ENCODE measurements at places on chromosomes 16 and 17. TPM values are rescaled to one million over a fixed set of nuclear protein-coding genes. Genes with fewer than 3 reads are reported as not detected.

GRCh38 chr17:74268558-74268957, 5.5 kb upstream of the DNAI2 start:
- DNase-seq = no peak

DNA sequence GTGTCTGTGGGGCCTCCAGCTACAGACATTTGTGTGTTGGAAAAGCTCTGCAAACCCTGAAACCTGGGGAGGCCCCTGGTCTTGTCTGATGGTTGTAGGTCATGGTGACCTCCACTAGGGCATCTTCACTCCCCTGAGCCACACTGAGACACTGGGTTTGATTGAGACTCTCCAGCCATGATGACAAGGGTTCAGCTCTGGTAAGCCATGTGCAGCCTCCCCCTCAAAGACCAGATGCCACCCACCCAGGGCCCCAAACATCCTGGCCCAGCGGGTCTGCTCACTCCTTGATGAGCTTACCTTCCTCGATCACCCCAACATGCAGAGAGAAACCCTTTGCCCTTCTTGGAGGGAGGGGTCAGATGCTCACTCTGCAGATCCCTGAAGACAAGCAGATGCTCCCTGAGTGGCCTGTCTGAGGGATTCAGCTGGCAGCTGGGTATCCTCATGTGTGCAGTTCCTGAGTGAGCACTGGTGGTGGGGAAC, 101.6 kb downstream of the METRNL start:
- DNase-seq = peak; percentile 51

SEPTIN1 gene
- total RNA-seq = 1.5 TPM

GRCh38 chr17:11642655-11643054, 44.4 kb downstream of the DNAH9 start:
- DNase-seq = no peak

KIF18B gene
- 5.6 TPM for total RNA-seq

GRCh38 chr16:22623351-22623781, 112.7 kb downstream of the NPIPB5 start:
- peak; percentile 72 for DNase-seq

DNA sequence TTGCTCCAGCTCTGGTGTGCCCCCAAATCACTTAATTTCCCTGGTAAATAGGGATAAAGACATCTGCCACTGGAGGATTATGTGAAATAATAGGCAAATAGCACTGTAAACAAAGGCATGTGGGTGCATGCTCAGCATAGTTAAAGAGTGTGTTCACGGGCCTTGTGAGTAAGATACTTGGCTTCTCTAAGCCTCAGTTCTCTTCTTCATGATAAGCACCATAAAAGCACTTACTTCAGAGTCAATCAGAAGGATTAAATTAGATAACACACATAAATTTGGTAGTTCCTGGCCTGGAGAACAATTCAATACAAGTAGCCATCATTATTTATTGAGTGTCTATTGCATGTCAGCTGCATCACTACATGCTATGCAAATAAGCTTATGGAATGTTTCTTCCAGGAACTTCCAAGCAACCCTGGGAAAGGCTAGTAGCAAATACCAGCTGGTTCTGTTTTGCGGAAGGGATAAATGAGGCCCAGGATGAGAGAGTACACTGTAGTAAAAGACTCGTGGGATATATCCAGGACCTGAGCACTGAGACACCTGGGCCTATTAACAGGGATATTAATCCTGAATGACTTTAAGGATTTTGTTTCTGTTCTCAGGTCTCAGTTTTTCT, 14.5 kb downstream of the CCL11 start:
- DNase-seq = peak; percentile 2

GRCh38 chr16:85734311-85735017, 16.4 kb downstream of the C16orf74 start:
- DNase-seq = no peak
